ENCODE measurements at places on chromosomes 12 and 14.

DNA sequence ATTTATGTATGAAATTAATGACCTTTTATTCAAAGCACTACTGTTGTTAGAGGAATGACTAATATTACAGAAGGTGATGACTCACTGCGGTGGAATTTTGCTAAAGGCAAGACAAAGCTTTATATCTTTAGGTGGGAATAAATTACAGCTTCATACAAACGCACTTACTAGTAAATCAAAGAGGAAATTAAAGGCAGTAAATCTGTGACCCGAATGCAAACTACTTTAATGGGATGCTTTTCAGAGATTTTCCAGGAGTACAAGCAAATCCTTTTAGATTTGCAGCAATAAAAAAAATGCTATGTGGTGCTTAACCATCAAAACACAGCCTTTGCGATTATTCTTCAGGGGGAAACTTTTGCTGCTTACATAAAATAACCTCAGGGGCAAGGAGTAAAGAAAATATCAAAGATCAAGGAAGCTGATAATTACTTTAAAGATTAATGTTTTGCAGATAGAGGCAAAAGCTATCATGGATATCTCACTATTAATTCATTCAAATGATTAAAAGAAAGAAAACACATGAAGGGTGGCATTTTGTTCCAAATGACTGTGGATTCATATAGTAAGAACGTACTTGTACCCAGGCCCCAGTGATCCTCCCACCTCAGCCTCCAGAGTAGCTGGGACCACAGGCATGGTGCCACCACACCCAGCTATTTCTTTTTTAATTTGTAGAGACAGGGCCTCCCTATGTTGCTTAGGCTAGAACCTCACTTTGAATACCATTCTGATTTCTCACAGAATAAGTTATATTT lies 98.9 kb downstream of the DENND5B start:
- DNase-seq = peak; percentile 83

DNA sequence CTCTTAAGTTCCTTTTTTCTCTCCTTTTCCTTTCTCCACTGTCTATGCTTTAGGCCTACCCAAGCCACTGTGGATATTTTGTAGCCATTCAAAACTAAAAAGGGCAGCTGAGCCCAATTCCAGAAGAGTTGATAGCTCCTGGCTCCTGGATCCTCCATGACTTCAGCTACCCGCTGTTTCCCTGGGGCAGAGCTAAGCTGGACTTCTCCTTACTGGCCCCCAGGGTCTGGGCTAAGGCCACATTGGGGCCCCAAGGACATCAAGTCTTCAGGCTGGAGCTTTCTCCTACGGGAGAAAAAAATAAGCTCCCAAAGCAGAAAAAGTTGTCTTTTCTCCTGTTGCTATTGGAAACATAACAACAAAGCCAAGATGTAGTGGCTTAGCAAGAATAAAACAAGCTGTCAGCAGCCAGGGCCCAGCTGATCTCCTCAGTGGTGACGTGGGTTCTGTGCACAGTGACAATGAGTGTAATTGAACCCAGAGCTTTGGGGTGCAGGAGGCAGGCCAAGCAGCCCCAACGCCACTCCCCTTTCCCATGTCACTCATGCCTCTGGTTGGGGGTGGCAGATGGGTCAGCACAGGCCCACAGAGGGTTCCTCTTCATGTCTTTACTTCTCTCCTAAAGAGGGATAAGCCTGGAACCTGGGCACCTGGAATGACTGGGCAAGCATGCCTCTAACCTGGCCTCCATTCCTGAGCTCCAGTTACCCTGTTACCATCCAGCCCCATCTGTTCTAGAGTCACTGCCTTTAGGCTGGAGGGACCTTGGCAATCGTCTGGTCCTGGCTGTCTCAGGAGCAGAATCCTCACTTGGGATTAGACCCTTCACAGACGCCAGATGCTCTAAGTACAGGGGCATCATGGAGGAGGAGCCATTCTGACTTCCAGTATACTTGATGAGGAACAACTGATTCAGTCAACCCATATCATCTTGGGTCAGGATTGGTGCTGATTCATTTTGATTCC lies 171.2 kb downstream of the ZFP36L1 start:
- peak; percentile 80 for DNase-seq

DNA sequence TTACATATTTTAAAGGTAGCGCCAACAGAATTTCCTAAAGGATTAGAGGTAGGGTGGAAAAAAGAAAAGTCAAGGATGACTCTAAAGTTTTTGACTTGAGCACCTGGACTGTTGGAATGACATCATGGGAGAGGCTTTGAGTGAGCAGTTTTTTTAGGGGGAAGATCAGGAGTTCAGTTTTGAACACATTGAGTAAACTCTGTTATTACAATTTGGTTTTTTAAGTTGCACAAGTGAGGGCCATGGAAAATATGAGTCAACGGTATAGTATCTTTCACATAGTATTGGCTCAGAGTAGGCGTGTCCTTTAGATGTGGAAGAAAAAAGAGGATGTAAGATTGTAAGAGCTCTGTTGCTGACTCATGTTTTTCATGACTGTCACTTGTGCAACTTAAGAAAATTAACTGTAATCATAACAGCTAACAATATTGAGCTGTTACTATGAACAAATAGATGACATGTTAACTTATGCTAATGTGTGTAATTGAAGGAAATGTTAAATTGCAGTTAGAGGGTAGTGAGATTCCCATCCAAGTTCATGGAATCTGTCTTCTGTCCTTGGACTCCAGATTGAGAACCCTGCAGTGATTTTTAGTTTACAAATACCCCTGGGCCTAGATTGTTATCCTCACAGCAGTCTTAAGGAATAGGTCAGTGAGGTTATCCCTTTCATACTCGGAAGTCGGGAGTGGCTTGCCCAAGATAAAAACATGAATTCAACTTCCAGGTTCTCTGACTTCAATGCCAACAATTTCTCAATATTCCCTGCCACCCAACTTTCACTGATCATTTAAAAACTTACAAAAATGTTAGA lies 48.2 kb upstream of the ATP2B1 start:
- peak; percentile 99 for DNase-seq

DNA sequence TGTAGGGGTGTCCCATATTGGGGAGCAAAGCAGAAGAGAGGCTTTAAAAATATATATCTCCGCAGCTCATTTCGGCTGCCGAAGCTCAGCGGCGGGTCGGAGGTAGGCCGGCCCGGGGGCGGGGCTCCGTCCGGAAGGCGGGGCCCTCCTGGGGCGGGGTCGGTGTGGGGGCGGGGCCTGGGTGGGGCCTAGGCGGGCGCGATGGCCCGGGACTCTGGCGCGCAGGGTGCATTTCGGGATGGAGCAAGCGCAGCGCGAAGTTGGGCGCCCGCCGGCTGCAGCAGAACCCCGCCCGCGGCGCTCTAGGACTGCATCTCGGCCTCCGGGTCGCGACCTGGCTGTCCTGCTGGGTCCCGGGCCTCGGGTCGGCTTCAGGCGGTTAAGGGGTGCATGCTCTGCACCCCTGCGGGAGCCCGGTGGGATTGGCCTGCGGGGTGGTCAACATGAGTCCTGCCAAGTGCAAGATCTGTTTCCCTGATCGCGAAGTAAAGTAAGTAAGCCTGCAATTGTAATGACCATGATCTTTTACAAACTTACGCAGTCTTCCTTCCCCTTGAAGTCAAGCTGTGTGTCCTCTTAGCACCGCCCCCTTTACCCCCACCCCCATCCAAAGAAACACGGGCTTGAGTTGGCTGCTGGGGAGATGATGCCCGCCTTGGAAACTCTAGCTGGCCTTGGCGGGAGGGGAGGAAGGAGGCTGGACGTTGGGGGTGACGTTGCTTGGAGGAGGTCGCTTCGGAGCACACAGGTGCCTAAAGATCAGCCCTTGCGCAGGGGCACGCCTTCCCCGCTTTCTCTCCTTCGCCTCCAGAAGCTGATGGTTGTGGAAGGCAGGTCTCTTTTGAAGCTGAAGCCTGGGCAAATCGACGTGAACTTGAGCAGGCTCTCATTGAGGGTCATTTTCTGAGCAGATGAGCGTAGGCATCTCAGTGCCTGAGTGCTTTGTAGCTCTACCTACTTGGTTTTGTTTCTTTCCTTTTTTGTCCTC lies 38.4 kb downstream of the ACACB start:
- DNase-seq = peak; percentile 52

DNA sequence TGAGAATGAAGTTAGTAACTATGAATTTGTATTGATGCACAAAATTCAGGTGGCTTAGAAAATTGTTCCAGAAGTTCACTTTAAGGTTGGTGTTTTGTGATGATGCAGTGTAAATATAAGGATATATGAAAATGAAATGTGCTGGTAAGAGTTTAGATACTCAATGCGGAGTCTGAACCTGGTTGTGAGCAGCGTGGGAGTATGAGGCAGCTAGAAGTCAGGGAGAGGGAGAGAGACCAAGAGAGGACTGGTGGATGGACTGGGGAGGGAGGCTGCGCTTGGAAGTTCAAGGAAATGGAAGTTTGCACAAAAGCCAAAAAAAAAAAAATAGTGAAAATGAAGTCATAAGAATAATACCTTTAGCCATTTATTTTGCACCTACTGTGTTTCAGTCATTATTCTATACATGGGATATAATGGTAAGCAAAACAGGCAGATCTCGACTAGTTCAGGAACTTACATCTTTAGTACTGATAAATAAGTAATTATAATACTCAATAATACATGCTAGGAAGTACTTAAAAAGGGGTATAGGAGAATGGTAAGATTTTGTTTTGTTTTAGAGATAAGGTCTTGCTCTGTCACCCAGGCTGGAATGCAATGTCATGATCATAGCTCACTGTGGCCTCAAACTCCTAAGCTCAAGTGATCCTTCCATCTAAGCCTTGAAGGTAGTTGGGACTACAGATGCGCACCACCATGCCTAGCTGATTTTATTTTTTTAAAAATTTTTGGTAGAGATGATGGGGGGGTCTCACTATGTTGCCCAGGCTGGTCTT lies 10.0 kb upstream of the RAB21 start:
- no peak for DNase-seq

- DNase-seq = no peak
These were observed 102.9 kb downstream of the TAOK3 start for GRCh38 chr12:118269806-118270205.

DNA sequence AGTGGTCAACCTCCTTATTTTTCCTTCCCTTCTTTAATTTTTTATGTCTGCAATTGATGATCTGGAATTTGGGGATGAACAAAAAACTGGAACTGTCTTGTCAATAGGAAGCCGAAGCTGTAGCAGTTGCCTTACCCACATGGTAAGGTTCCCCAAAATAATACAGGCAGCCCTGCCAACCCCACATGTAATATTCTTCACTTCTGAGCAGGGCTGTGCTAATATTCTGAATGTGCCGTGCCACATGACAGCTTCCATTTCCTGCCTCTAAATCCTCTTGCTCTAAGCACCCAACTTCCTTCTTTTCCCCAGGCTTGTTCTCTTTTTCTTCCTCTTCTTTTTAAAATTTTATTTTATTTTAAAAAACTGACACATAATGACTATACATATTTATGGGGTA lies 39.6 kb downstream of the GPATCH2L start:
- DNase-seq = no peak

- DNase-seq = peak; percentile 65
These were observed 682 bp downstream of the KIAA0586 start for GRCh38 chr14:58428118-58428683.

DNA sequence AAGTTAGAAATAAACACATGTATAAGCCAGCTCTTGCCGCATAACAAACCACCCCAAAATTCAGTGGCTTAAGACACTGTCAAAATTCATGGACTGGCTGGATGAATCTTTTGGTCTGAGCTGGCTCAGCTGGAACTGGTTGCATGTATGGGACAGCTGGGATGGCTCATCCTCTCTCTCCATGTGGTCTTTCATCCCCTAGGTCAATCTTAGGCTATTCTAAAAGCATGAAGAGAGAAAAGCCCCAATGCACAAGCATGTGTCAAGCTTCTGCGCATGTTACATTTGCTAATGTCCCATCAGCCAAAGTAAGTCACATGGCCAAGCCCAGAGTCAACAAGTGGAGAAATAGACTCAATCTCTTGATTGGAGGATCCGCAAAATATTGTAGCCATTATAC lies 71.0 kb downstream of the DRAM1 start:
- DNase-seq = no peak

DNA sequence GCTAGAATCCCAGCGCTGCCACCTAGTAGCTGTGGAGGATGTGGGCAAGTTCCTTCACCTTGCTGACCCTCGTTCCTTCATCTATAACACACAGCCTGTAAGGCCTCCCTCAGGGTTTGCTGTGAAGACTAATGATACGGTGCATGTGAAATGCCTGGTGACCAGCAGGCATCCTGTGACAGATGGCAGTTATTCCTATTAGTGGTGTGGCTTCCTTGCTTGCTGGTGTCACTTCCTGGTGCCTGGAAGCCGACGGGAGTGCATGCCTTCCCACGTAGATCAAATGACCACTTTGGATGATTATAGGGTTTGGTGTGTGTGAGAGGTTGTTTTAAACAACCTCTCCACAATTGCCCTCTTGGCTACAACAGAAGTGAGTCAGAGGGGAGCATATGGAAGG lies 894.9 kb downstream of the VRK1 start:
- DNase-seq = no peak

DNA sequence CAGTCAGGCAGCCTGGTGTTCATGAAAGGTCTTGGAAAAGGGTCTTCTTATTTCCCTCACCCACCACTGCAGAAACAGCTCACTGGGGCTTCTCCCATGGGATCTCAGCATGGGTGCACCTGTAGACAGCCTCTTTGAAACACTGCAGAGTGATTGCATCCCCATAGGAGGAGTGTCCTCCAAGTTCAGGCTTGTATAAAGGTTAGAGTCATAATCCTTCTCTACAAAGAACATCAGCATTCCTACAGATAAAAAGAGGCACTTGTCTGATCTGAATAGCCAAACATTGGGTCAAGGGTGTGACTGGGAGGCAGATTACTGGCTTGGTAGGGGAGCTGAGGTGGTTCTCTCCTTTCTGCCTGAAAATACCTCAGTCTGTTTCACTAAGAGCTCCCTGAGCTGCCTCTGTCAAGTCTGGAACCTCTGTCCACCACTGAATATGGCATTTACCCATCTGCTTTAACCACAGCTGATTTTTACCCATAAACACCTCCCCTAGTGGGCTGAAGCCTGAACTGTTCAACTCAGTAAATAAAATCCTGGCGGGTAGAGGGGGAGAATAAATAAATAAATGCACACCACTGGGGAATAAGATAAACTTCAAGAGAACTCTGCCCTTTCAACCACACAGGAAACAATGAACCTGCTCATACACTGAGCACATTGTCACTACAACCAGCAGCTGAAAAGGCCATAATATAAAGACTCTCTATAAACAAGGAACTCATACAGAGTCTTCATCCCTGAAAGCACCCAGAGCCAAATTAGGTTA lies 120.7 kb upstream of the SCAF11 start:
- DNase-seq = no peak
